Cortex of kidney (tissue), 1 donor: ENCODE measurements at places on chromosomes 12 and 14.

GRCh38 chr14:38992067-38992844 lies 110.8 kb downstream of the SEC23A start:
- DNase-seq, result no peak

DNA sequence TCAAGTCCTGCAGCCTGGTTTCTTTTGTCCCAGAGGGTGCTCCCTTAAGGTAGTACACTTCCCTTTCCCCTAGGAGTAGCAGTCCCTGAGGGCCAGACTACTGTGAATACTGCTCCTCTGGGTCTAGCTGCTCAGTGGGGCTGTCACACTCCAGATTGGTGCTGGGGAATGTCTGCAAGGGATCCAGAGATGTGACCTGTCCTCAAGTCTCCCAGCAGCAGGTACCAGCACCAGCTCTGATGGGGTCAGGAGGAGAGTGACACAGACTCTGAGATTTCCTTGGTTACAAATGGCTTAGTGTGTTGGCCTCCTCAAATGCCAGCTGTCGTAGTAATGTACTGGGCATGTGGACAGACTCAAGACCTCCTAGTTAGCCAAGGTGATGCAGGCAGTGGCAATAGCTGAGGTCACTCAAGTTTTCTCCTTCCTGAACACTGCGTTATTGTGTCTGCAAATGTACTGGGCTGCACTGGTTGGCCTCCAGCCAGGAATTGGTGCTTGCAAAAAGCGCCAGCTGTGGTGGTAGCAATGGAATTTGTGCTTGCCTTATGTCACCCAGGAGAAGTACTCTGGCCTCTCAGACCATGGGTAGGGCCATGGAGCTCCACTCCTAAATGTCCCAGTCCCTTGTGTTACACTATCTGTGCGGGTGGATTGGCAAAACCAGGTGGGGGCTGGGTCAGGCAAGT lies 36.4 kb upstream of the AEBP2 start:
- no peak for DNase-seq

- no peak for DNase-seq
These were observed 45.2 kb downstream of the MLXIP start for GRCh38 chr12:122123761-122124145.

GRCh38 chr14:64960762-64961276 lies 11.3 kb downstream of the RAB15 start:
- DNase-seq, result no peak

GRCh38 chr12:18583655-18584054 lies 154.2 kb downstream of the PLCZ1 start:
- DNase-seq, result no peak

GRCh38 chr14:24409192-24409591 lies 10.4 kb downstream of the NYNRIN start:
- DNase-seq, result no peak
